GM12891 (cell line): ENCODE measurements at places on chromosomes 13 and 19.

GRCh38 chr19:57841122-57841763 lies 8.4 kb upstream of the ZNF587 start:
- DNase-seq, result no peak

DNA sequence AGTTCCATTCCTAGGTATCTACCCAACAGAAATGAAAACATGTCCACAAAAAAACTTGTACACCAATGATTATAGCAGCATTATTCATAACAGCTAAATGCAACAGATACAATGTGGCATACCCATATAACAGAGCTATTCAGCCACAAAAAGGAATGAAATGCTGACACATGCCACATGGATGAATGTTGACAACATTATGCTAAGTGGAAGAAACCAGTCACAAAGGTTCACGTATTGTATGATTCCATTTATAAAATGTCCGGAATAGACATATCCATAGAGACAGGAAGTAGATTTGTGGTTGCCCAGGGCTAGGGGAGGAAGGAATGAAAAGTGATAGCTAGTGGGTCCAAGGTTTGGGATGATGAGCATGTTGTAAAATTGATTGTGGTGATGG lies 10.8 kb downstream of the CRYL1 start:
- DNase-seq, result no peak

DNA sequence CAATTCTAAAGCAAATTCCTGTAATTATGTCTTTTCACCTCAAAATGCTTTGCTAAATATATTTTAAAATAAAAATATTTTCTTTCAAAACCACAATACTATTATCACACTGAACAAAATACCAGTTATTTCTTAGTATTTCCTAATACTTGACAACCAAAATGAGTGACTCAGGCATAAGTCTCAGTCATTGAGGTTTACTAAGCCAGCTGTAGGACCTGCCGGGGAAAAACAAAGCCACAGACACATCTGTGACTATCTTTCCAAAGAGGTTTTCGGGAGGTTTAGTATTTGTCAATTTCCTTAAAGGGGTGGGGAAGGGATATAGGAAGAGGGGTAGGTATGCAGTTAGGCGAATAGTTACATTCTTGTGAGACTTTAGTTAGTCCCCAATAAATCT lies 3.2 kb upstream of the ZNF235 start:
- DNase-seq, result no peak

DNA sequence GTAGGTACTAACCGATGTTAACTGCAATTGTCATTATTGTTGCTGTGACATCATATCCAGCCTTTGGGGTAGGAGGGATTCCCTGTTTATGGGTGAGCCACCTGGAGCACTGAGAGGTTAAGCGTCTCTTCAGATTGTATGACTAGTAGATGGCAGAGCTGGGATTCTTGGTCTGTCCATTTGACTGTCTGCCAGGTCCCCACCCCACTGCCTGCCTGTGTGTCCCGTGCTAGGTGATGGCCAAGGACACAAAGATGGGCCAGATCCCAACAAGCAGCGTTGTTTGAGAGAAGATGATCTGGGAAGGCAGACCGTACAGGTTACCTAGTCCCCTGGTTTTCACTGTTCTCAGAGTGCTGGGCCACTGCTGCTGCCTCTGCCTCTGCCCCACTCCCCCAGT lies 16.6 kb downstream of the PPP2R1A start:
- no peak for DNase-seq

DNA sequence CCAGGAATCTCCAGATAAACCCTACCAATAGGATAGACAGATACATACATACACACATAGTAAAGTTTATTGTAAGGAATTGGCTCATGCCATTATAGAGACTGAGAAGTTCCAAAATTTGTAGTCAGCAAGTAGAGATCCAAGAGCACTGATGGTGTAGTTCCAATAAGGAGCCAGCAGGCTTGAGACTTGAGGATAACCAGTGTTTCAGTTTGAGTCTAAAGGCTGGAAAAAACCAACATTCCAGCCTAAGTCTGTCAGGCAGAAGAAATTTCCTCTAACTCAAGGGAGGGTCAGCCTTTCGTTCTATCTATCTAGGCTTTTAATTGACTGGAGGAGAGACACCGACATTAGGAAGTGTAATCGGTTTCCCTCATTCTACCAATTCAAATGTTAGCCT lies 110.2 kb upstream of the TSHZ3 start:
- no peak for DNase-seq

- DNase-seq, result no peak
These were observed 8.1 kb upstream of the ARL11 start for GRCh38 chr13:49620170-49620621.

GRCh38 chr19:27675771-27676170 lies 1537.2 kb downstream of the UQCRFS1 start:
- no peak for DNase-seq

GRCh38 chr13:106685143-106685542 lies 117.2 kb upstream of the ARGLU1 start:
- no peak for DNase-seq

DNA sequence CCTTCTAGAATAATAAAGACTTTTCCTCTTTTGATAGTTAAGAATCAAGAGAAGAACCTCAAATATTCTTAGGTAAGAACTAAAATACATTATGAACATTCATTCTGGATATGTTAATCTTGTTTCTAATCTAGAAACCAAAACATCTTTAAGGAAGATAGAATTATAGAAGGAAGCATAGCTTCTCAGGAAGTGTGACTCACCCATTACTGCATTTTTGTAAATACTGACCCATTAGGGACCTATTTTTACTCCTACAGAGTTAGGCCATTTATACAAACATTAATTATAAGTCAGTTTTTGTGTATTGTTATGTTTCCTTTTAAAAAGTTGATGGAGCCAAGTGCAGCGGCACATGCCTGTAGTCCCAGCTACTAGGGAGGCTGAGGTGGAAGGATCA lies 147.1 kb downstream of the NUFIP1 start:
- DNase-seq, result no peak

GRCh38 chr13:112531263-112531794 lies 56.6 kb downstream of the TUBGCP3 start:
- no peak for DNase-seq

- DNase-seq, result no peak
These were observed 5.4 kb downstream of the TYK2 start for GRCh38 chr19:10374931-10375330.

GRCh38 chr19:45069056-45069455 lies 7.2 kb downstream of the ZNF296 start:
- no peak for DNase-seq

DNA sequence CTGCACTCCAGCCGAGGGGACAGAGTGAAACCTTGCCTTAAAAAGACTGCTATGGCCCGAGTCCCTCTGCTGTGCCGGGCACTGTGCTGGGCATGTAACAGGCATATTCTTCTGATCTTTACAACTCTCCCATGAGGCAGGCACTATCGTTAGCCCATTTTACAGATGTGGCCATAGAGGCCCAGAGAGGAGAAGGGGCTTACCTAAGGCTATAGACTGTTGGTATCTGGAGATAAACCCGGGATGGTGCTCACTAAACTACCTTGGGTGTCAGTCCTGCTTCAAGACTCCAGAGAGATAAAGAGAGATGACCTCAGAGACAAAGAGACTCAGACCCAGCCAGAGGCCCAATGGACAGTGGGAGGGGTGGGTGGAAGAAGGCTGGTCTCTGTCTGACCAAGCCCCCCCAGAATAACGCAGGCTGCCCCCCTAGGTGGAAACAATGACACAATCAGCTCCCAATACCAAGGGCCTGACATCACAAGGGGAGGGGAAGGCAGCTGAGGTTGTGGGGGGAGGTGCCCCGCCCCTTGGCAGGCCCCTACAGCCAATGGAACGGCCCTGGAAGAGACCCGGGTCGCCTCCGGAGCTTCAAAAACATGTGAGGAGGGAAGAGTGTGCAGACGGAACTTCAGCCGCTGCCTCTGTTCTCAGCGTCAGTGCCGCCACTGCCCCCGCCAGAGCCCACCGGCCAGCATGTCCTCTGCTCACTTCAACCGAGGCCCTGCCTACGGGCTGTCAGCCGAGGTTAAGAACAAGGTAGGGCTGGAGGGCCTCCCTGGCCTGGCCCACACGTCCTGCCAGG lies at the start of gene CNN1:
Gene CNN1 (plus strand): TSS at position 620 of the 805 bp plus-strand sequence. CDS start 77 bp downstream, at position 697.
- DNase-seq, result no peak

GRCh38 chr19:31146546-31147183 lies 202.6 kb downstream of the TSHZ3 start:
- no peak for DNase-seq

DNA sequence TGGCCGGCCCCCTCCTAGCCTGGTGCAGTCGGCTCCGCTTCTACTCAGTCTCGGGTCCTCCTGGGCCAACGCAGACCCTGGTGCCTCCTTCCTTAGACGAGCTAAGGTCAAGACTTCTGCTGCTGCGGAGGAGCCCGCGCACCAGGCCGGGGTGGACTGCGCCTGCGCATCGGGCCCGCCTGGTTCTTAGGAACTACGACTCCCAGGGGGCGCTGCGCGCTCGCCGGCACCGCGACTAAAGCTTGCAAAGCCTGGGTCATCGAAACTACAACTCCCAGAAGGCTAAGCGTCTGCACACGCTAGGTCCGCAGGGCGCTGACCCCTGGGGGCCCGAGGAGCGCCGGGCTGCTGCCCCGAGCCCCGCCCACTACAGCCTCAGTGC lies at the start of gene ZNF835:
Gene ZNF835 (minus strand): TSS at position 145 of the 382 bp plus-strand sequence. CDS start 6,559 bp downstream, outside the sequence.
- DNase-seq, result peak; percentile 39

DNA sequence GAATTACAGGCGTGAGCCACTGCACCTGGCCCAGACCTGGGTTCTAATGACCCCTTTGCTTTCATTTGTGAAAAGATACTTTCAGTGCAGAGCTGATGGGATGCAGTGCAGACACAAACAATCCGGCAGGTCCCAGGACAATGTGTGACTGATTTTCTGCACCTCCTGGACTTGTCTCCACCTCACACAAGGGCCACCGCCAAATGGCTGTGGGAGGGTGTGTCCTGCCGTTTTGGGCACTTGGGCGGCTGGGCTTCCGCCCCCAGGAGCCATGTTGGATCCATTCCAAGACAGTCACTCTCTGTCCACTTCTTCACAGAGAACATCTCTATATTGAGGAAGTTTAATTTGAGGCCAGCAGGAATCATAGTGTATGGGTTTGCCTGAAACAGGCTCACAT lies 112.3 kb upstream of the ZNF507 start:
- no peak for DNase-seq

GRCh38 chr13:77448689-77449088 lies 86.8 kb upstream of the SCEL start:
- DNase-seq, result no peak

GRCh38 chr19:10206226-10206885 lies 11.6 kb upstream of the DNMT1 start:
- no peak for DNase-seq

GRCh38 chr13:34847766-34848165 lies 94.3 kb upstream of the NBEA start:
- DNase-seq, result no peak

DNA sequence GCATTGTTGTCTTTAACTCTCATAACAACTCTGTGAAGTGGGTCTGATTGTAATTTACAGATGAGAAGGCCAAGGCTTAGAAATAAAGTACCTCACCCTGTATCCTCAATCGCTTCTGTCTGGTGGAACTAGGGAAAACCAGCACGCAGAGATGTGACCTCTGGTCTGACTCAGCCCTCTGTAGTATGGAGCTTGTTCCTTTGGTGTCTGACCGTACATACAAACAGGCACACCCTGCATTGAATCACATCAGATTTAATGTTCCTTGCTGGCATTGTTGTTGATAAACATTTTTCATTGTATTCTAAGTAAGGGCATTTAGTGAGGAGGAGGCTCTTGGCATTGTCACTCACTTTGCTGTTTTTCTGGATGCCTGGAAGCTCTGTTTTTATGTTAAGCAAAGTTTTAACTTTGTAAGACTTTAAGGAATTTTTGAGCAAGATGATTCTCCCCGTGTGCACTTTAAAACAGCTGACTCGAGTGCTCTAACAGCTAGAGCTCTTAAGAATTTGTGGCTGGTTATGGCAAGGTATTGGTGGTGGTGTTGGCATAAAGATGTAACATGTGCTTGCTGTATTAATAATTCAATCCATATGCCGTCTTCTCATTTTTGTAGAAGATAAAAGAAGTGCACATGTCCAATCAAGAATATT lies 89.0 kb upstream of the SPATA13 start:
- no peak for DNase-seq

GRCh38 chr19:43784241-43784980 lies 3.6 kb upstream of the KCNN4 start:
- DNase-seq, result no peak

GRCh38 chr13:73482556-73482955 lies 423.8 kb downstream of the KLF5 start:
- no peak for DNase-seq

DNA sequence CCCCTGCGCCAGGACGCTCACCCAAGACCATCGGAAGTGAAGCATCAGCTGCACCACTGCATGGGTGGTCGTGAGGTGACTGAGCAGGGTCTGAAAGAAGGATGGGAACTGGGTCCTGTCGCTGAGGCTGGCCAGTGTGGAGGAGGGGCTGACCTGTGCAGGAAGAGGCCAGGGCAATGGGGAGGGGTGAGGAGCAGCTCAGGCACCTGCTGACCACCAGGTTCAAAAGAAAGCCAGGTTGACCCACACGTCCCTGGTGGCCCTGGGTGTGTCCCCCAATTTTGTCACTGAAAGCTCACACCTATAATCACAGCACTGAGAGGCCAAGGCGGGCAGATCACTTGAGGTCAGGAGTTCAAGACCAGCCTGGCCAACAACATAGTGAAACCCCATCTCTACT lies 13.7 kb upstream of the ZSCAN1 start:
- DNase-seq, result no peak

- no peak for DNase-seq
These were observed 20.7 kb downstream of the COLGALT1 start for GRCh38 chr19:17575871-17576757.

GRCh38 chr19:45195764-45196163 lies 17.2 kb downstream of the BLOC1S3 start:
- no peak for DNase-seq

DNA sequence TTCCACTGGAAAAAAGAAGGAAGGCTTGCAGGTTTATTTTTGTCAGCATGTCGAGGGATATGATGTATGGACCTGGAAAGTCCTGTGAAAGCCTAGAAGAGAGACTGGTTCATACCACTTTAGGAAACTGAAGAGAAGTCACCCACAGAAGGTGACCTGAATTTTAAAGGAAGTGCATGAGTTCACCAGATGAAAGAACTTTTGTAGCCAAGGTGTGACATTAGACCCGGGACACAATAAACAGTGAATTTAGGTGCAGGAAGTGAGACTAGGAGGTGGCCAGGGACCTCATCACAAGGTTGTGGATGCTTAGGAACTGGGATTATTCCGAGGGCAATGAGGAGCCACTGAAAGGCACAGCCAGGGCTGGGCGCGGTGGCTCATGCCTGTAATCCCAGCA lies 79.1 kb downstream of the ZNF429 start:
- no peak for DNase-seq

- no peak for DNase-seq
These were observed 31.4 kb downstream of the PHF11 start for GRCh38 chr13:49527123-49527522.

DNA sequence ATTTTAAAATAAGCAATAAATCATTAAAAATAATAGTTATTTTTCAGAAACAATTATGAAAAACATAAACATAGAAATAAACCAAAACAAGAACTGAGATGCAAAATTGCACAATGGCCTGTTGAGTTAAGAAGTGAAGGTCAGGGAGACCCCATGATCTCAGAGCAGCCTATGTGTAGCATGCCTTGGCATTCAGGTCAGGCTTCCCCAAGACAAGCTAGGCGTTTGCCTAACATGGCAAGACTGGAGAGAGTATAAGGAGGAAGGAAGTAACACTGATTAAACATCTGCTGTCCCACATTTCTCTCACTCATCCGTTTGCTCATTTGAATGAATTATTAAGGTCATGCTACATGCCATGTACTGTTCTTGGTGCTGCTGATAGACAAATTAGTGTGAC lies 291.8 kb downstream of the TSHZ3 start:
- no peak for DNase-seq

GRCh38 chr13:95253033-95253432 lies 48.2 kb downstream of the ABCC4 start:
- DNase-seq, result no peak
